ENCODE measurements at places on chromosomes 12 and 14.

GRCh38 chr12:107597695-107598410 lies 87.7 kb upstream of the PWP1 start:
- no peak for DNase-seq

DNA sequence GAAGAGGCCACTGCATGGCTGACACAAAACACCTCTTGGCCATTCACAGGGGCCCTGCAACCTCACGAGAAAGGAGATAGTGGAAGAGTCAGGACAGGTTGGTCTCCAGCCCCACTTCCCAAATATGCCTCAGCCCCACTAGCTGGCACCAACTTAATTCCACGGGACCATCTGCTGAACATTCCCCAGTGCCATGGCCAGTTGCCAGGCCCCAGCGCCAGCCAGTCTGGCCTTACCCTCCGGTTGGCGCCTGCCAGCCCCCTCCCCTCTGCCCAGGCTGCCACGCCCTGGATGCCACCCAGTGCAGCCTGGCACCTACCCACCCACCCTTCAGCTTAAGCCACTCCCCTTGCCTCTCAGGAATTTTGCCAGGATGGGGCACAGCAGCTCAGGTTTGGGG lies 21.2 kb upstream of the HSPB8 start:
- peak; percentile 76 for DNase-seq

DNA sequence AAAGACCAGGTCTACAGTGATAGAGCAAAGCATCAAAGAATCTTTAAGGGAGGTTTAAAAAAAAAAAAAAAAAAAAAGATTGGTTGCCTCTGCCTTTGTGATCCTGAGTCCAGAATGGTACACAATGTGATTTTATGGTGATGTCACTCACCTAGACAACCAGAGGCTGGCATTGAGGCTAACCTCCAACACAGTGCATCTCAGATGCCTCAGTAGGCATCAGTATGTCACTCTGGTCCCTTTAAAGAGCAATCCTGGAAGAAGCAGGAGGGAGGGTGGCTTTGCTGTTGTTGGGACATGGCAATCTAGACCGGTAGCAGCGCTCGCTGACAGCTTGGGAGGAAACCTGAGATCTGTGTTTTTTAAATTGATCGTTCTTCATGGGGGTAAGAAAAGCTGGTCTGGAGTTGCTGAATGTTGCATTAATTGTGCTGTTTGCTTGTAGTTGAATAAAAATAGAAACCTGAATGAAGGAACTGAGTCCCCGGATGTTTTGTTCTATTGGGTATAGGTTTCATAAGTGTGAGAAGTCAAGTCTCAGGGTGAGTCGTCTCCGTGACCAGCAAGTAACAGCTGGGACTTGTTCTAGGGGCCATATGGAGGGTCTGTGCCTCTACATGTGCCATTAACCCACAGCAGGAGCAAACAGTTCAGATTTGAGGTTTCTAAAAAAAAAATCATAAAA lies 9.3 kb downstream of the PEBP1 start:
- DNase-seq = peak; percentile 16

DNA sequence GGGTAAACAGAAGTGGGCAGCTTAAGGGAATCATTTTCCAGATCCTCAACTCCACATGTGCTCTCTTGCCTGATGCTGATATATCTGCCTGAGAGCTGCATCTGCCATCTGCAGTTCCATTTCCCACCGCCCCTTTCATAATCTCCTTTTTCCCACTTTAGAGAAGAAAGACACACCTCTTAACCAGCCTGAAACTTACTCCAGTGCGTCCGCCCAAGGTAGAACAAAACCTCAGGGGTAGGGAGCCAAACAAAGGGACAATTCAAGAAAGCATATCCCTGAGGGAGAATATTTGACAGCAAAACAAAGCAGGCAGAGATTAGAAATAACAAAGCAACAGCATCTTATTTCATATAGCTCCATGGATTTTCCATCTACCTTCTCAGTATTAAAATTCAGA lies 4.3 kb downstream of the MDM1 start:
- DNase-seq = no peak

- no peak for DNase-seq
These were observed 36.0 kb upstream of the FAR2 start for GRCh38 chr12:29113101-29113500.

Measured in DMS 273 treated with DMSO at 0.1 percent for 48 hours (cell line).